ENCODE measurements at places on chromosomes 13 and 19.

- DNase-seq: no peak
Observed at GRCh38 chr19:12628040-12629022, 17.6 kb downstream of the ZNF791 start.

- DNase-seq: no peak
Observed at GRCh38 chr13:85935868-85936467, 136.7 kb upstream of the SLITRK6 start.

DNA sequence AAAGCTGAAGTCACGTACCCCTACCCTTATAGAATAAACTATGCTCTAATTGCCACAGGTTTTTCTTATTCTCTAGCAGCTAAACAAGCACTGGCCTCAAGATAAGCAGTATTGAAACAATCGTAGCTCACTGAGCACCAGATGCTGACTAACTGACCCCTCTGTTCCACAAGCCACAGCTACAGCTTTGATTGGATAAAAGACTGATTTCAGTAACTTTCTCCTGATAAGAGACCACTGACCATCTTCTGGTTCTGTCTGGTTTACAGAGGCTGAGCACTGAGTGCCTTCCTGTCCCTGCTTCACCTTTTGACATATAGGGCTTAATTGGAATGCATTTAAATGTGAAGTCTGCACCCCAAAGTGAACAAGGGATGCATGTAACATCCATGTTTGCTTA is 8.4 kb upstream of the RAP2A start:
- no peak for DNase-seq

DNA sequence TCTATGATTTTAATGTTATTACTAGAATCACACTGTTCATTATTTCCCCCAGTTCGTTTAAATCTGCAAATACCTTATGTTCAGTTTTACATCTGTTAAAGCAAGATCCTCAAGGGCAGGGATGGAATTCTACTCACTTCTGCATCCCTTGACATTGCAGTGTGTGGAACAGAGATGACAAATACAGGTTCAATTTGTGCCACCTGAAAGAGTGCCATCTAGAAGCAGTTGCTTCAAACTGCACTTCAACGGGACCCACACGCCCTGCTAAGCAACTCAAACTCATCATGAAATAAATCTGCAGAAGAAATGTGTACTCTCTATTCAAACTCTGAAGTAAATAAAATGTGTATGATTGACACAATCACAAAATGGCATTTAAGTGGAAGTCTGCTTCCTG is 44.5 kb downstream of the RUBCNL start:
- DNase-seq: no peak

GRCh38 chr13:62375653-62376052 is 960.0 kb upstream of the PCDH20 start:
- no peak for DNase-seq

GRCh38 chr13:24625331-24625731 is 54.9 kb upstream of the ATP12A start:
- no peak for DNase-seq

- DNase-seq: no peak
Observed at GRCh38 chr19:46975925-46976782, 43.5 kb upstream of the NPAS1 start.

All from stimulated activated CD4-positive, alpha-beta T cell treated with anti-CD3 and anti-CD28 coated beads, Interleukin-1b, Interleukin-23, amount 100 ng/mL, for 24 hours (primary cell).